ENCODE measurements at places on chromosomes 5 and 9.

GRCh38 chr5:168837852-168838251 is 258.7 kb upstream of the PANK3 start:
- DNase-seq: no peak

GRCh38 chr5:172680921-172681320 is 39.9 kb downstream of the NEURL1B start:
- peak; percentile 70 for DNase-seq

- no peak for DNase-seq
Measured at GRCh38 chr5:37661951-37662350, 177.9 kb downstream of the GDNF start.

GRCh38 chr9:88065619-88066018 is 72.7 kb downstream of the SPATA31C2 start:
- no peak for DNase-seq

- no peak for DNase-seq
Measured at GRCh38 chr9:33677961-33678360, 117.4 kb upstream of the PRSS3 start.

DNA sequence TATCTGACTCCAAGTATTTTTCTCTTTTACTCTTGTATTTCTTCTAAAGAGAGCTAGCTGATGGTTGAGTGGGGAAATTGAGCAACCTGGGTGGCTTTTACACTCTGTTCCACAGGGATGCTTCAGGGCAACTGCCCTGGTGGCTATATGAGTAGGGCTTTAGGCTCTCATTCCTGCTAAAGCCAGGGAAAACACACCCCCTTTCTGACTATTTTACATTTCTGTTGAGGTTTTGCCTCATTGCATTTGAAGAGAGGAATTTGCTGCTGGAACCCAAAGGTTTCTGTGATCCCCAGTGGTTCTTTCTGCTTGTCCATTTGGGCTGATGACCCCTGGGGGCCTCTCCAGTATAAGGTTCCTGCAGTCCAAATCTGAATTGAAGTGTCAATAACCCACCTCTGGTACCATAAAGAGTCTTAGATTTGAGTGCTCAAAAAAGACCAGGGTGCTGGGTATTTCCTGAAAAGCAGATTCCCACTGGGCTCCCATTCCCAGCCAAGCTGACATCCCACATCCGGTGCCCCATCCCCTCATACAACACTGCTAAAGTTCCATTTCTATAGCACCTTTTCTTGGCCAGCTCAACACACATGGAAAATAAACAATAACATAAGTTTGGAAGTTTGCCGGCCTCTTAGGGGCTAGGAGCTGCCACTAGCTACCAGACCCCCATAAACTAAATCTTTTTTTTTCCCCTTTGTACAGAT is 59.5 kb downstream of the PAPPA start:
- DNase-seq: no peak

- peak; percentile 36 for DNase-seq
Measured at GRCh38 chr5:39437467-39437866, 12.7 kb upstream of the DAB2 start.

GRCh38 chr5:27103486-27103885 is 65.1 kb upstream of the CDH9 start:
- no peak for DNase-seq

GRCh38 chr5:124596595-124597421 is 149.6 kb downstream of the ZNF608 start:
- DNase-seq: no peak

DNA sequence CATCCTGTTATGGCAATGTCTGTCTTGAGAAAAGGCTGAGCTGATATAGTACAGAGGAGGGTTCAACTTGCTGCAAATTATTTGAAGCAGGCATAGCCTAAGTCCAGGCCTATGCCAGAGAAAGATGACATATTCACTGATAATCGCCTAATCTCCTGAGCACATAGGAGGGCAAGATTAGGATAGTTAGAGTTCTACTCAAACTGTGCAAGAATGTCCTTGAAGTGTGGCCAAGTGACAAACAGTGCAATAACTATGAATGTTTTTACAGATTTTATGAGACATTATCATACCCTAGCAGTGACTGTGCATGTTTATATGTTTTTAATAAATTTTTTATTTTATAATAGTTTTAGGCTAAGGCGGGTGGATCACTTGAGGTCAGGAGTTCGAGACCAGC is 96.2 kb downstream of the TSSK1B start:
- DNase-seq: no peak

GRCh38 chr9:106961623-106962022 is 98.7 kb downstream of the ZNF462 start:
- DNase-seq: no peak

DNA sequence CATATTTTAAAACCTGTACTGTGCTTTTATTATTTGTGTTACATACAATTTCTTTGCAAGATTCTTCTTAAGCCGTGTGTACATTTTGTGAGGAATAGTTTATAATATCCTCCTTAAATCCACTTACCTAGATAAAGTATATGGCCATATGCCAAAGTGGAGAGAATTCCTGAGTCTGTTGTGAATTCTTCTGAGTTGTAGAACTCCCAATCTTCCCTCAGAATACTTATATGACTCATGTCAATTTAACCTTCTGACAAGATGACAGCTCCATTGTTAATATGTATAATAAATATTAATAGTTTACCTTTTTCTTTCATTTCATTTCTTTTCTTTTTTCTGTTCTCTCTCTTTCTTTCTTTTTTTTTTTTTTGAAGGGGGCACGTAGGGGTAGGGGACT is 6.0 kb upstream of the RICTOR start:
- no peak for DNase-seq

GRCh38 chr5:130032807-130033206 is 128.5 kb downstream of the CHSY3 start:
- peak; percentile 64 for DNase-seq

- no peak for DNase-seq
Measured at GRCh38 chr5:67021962-67022361, 174.6 kb downstream of the CD180 start.

- DNase-seq: no peak
Measured at GRCh38 chr9:136259517-136259813, 13.9 kb upstream of the QSOX2 start.

DNA sequence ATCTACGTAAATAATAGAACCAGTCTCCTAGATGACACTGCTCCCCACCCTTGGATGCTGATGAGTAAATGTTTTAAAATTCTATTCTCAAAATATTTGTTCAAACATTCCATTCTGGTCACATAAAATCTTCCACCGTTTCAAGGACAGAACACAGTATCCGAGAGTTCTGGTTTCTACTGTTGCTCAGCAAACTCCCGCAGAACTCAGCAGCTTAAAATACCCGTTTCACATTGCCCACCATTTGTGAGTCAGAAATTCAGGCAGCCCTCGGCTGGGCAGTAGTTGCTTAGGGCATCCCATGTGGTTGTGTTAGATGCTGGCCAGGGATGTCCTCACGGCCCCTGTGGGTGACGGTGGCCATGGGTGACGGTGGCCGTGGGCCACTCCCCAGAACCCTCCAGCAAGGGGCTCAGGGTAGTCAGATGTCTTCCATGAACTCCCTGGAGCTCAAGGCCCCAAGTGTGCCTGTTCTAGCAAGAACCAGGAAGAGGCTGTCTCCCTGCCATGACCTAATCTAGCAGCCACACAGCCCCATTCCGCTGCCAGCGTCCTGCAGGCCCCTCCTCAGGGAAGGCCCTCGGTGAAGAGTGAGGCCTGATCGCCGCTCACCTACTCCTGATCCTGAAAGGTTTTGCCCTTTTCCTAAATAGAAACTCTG is 17.4 kb downstream of the MGAT1 start:
- no peak for DNase-seq

DNA sequence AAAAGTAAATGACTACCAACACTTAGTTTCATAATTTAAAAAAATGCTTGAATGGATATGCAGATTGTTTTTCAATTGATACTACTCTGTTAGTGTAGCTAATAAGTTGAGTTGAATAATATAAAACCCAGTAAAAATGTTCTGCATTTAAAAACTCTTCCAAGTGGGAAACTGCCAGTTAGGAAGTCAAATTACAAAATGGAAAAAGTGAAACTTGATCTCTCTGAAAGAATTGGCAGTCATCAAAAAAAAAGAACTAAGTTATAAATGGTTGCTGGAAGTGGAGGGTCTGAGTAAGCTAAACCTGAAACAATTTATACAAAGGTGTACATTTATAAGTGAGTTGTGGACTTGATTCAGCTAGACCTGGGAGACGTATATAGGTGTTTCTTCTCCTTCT is 52.4 kb downstream of the VCAN start:
- no peak for DNase-seq

GRCh38 chr5:149849966-149850910 is 94.4 kb downstream of the PDE6A start:
- DNase-seq: peak; percentile 8

DNA sequence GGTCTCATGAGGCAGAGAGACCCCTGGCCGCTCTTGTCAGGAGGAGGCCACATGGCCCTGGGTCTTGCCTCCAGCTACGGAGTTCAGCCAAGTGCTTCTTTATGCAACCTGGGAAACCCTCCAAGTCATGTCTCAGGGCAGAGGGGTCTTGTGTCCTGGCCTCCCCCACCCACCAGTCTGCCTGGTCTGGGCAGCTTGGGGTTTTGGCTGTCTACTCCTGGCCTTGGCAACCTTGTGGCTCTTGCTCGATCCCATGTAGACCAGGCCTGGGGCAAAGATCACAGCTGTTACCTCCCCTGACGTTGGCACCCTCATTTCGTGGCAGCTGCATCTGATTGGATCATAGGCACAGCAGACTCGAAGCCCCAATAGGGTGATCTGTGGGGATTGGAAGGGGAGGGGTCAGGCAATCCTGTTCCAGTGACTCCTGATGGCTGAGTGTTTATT is 28.4 kb downstream of the JADE2 start:
- no peak for DNase-seq

DNA sequence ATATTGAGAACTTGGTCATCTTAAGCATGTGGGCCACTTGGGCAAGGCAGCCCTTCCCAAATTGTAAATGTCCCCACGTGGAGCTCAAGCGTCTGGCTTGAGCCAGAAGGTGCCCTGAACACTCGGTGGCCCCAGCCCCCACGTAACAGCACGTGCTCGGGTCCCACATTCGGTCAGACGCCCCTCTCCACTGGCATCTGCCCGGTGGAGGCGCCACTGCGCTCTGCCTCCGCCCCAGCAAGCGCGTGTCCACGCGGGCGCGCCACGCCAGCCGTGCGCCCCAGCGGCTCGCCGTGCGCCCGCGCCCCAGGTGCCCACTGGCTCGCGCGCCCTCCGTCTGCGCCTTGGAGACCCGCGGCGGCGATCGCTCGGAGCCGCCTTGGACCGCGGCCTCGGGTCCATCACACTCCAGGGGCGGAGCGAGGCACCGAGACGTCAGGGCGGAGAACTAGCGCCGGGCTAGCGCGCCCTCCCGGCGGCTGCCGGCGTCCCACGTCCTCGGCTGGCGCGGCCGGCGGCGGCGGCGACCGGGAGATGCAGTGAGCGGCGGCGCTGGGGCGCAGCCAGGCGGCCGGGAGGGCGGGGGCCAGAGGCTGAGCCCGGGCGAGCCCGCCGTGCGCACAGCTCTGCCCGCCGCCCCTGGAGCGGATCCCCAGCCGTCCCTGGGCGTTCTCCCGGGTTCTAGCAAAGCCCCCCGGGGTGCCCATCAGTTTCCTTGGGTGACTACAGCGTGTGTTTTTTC is at the start of gene PALM2AKAP2:
TSS of gene PALM2AKAP2 (plus strand) at position 488 of the 742 bp plus-strand sequence. CDS start 291 bp downstream, outside the sequence.
- no peak for DNase-seq

- peak; percentile 79 for DNase-seq
Measured at GRCh38 chr9:36127652-36128244, 8.8 kb upstream of the GLIPR2 start.

- no peak for DNase-seq
Measured at GRCh38 chr9:32969270-32969669, 32.2 kb downstream of the APTX start.

GRCh38 chr9:114357911-114358328 is 28.3 kb downstream of the ORM2 start:
- no peak for DNase-seq

All from inflammatory macrophage treated with lipopolysaccharide for 4 hours (primary cell).